Cerebellum (tissue), 4 donors: ENCODE measurements at places on chromosomes 3 and 15.

DNA sequence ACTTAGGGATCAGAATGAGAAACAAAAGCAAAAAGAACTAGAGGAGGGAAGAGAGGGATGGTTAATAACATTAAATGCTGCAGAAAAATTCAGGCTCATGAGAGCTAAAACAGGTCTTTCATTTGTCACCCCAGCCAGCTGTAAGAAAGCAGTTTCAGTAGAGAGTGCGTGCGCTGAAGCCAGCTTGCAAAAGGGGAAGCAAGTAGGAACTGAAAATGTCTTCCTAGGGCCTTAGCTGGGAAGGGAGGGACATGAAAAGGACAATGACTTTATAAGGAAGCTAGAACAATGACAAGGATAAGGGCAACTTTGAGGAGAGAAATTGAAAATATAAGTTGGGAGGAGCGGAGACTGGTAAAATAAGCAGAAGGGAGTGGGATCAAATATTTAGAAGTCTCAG lies 3.1 kb downstream of the CIAO2A start:
- no peak for DNase-seq

- DNase-seq, result no peak
Measured at GRCh38 chr15:62532367-62532766, 367.3 kb upstream of the C2CD4B start.

GRCh38 chr3:55445551-55445950 lies 41.6 kb downstream of the WNT5A start:
- DNase-seq, result no peak

GRCh38 chr3:125374501-125374995 lies 577 bp downstream of the ZNF148 start:
- DNase-seq, result peak; percentile 39

DNA sequence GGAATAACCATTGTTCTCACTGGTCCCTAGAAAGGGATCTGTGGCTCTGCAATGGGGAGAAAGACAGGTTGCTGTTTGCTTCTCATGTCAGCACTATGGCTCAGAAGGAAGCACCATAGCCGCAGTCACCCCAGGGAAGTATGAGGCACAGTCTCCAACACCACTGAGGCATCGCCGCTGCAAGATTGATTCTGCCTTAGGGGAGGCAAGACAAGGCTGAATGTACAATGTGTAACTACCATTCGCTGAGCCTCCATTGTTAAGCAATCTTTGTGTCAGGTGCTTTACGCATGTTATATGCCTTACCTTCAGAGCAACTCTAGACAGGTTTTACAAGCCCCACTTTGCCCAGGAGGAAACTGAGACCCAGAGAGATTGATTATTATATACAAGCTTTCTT lies 100.7 kb upstream of the KCNMB2 start:
- DNase-seq, result no peak

GRCh38 chr3:37826933-37827332 lies 34.7 kb upstream of the CTDSPL start:
- no peak for DNase-seq

DNA sequence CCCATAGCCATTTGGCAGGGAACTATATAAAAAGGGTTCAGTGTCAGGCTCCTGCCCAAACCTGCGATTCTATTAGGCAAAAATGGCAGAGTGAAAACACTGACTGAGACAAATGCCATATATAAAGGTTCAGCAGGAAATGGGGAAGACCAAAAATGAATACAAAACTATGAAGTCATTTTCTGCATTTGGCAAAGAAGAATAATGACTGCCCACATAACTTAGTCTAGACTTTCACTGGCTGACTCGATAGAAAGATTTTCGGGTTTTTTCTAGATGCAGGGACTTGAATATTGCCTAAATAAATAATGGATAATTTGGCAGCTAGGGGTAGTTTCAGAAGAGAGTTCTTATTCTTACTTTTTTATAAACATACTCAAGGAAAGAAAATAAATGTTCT lies 178.0 kb downstream of the TPRG1 start:
- DNase-seq, result no peak

GRCh38 chr3:9190276-9190675 lies 59.2 kb downstream of the SRGAP3 start:
- DNase-seq, result peak; percentile 71

GRCh38 chr15:58440158-58440910 lies 8.5 kb downstream of the LIPC start:
- no peak for DNase-seq

DNA sequence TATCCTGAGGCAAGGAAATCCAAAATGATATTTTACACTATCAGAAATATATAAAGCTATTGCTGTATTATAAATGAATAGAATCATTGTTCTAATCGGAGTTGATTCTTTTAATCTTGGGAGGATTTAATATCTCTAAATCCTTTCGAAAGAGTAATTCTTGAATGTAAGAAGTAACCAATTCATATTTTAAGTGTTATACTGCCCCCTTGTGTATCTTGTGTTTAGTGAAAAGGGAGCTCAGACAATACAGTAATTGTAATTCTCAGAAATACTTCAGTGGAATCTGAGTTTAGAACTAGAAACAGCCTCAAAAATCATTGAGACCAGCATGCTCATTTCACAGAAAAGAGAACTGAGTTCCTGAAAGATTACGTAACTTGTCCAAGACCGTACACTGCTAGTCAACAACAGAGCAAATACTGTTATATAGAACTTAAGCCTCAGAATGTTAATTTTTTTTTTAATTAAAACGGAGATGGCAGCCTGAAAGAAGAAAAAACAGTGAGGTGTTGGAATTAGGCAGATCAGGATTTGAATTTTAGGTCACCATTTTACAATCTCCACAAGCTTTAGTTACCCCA lies 42.9 kb downstream of the PLCH1 start:
- DNase-seq, result peak; percentile 38

- DNase-seq, result no peak
Measured at GRCh38 chr15:59420108-59420507, 17.9 kb upstream of the FAM81A start.

- no peak for DNase-seq
Measured at GRCh38 chr3:13822042-13822441, 57.8 kb downstream of the WNT7A start.

DNA sequence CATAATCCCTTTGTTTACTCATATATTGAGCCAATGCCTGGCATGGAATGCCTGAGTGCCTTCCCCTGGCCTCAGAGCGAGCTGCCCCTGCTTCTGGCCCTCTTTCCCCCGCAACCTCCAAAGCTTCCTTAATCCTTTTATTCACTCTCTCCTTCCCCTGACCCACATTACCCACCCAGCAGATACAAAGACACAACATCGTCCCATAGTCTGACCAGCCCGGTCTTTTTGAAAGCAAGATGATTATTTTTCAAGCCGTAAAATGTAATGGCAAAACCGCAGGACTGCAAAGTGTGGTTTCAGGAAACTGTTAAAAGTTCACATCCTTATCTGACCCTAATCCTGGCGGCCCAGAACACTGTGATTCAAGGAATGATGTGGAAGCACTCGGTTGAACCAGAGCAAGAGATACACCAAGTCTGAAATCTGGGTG lies 78.4 kb upstream of the LRTM1 start:
- no peak for DNase-seq

- DNase-seq, result no peak
Measured at GRCh38 chr3:70539908-70540307, 227.5 kb upstream of the MDFIC2 start.

GRCh38 chr3:18767756-18768303 lies 342.7 kb upstream of the SATB1 start:
- DNase-seq, result no peak

DNA sequence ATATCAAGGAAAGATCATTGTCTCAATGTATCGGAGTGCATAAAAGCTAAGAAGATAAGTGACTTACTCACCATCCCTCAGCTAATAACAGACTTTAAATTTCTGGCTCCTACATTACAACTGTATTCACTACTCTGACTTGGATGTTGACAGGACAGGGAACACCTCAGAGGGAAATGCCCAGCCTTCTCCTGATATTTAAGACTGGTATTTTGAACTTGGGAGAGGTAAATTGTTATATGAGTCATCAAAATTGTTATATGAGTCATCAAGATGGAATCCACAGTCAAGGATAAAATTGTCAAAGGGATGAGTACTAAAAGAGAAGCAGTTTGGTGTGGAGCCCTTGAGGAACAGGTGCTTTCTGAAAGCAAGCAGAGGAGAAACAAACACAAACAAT lies 961.4 kb downstream of the VGLL3 start:
- no peak for DNase-seq

DNA sequence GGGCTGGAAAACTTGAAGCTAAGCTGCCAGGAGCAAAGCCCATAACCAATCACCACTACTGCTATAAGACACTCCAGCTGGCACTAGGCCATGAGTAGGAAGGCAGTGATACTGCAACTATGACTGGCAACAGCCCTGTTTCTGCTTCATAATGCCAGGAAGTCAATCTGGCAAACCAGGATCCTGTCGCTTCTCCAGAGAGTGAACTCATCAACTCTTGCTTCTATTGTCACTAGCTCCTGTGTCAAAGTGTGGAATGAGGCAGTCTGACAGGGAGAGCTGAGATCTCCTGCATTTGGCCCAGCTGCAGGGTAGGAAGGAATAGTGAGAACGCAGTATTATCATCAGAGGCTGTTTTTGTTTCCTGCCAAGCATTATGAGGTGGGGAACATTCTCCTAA lies 105.3 kb downstream of the CTNNB1 start:
- peak; percentile 58 for DNase-seq

DNA sequence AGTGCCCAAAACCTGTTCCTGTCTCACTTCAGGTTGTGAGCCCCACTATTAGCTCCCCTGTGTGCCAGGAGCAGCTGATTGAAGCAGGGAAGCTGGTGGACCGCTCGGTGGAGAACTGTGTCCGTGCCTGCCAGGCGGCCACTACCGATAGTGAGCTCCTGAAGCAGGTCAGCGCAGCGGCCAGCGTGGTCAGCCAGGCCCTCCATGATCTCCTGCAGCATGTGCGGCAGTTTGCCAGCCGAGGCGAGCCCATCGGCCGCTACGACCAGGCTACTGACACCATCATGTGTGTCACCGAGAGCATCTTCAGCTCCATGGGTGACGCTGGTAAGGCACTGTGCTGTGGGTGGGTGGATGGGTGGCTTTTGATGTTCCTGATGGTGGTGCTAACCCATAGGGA lies 334.1 kb upstream of the TPM1 start:
- DNase-seq, result no peak

DNA sequence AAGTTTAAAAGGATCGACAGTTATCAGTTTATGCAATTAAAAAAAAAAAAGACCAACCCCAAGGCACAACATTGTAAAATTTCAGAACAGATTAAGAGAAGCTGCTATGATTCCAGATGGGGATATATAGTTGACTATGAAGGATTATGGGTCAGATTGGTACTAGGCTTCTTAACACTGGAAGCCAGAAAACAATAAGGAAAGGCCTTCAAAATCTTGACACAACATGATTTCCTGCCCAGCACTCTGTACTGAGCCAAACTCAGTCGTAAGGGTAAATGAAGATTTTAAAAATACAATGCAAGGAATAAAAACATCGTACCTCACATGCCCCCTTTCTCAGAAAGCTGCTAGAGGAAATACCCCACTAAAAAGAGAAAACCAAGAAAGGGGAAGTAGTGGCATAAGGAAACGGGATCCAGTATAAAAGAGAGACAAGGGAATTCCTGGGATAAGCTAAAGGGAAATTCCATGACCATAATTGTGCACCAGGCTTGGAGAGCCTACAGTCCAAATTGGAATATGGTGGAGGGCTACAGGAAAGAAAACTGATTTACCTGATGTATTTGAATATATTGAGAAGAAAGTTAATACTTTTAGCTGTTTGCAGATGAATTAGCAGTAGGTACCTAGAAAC lies 27.9 kb downstream of the PIAS1 start:
- DNase-seq, result no peak

- no peak for DNase-seq
Measured at GRCh38 chr3:170689296-170689829, 103.5 kb upstream of the SLC7A14 start.

- no peak for DNase-seq
Measured at GRCh38 chr3:113006359-113007056, 15.7 kb downstream of the GTPBP8 start.

GRCh38 chr3:107644631-107645030 lies 121.9 kb downstream of the BBX start:
- no peak for DNase-seq

- DNase-seq, result no peak
Measured at GRCh38 chr3:46907271-46907670, 29.8 kb downstream of the PTH1R start.

GRCh38 chr3:167941234-167941995 lies 154.3 kb downstream of the GOLIM4 start:
- no peak for DNase-seq

- DNase-seq, result no peak
Measured at GRCh38 chr3:4739289-4740236, 239.7 kb upstream of the BHLHE40 start.

- DNase-seq, result no peak
Measured at GRCh38 chr15:57649138-57649537, 57.4 kb upstream of the POLR2M start.

DNA sequence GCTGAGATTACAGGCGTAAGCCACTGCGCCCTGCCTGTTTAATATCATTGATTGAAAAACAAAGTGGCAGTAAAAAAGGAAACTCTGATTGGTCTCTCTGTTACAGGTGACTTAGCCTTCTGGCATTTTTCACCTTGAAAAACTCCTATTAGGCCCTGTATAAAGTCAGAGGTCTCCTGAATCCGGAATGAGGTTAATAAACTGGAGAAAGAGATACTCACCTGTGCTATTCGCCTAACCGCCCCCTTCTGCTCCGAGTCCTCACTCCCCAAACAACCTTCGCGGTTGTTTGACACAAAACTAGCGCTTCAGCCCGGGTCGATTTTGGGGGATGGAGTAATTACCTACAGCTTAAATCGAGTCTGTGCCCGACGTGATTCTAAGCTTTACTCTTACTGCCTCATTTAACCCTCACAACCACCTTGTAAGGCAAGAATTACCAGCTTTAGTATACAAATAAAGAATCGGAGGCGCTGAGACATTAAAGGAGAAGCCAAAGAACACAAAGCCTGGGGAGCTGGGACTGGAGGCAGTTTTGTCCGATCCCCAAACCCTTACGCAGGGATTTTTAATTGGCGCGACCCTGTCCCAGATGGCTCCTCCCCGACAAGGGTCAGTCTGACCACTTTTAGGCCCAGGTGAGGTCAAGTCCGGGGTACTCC lies 441 bp downstream of the CEP70 start:
- DNase-seq, result peak; percentile 15

DNA sequence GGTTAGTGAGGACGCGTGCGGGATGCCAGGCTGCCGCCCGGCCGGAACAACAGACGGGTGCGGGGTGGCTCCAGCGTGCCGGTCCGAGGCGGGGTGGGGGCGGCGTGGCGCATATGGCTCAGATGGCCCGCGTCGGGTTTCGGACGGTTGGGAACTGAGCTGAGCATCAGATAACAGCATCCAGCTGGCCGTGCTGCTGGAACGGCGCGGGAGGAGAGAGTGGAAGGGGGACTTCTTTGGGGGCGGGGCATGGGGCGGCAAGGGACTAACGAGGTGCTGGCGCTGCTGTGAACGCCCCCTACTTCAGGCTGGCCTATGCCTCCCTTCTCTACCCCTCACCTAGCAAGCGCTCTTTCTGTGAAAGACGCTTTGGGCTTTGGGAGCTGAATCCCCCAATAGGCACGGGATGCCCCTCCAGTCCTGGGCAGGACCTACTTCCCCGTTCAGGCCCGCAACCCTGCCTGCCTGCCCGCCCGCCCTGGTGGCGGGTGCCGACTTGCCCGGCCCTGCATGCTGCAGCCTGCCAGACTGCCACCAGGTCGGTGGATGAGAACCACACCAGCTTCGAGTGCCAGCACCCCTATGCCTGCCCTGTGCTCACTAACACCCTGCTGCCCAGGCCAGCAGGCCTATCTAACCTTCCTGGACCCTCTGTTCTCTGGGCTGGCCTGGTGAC lies 542 bp downstream of the INKA1 start:
- DNase-seq, result peak; percentile 23
